Occipital lobe (tissue), 3 donors: ENCODE measurements at places on chromosomes 4 and X. TPM values are rescaled to one million over a fixed set of nuclear protein-coding genes. Genes with fewer than 3 reads are reported as not detected.

GRCh38 chr4:128571747-128572146 lies 237.8 kb upstream of the JADE1 start:
- DNase-seq: no peak

- no peak for DNase-seq
Measured at GRCh38 chr4:7421356-7422150, 13.2 kb downstream of the PSAPL1 start.

- no peak for DNase-seq
Measured at GRCh38 chr4:87053802-87054767, 119.3 kb downstream of the AFF1 start.

The NLGN3 gene
- total RNA-seq: 18.7 TPM

GRCh38 chrX:129823522-129823921 lies 20.2 kb downstream of the ZDHHC9 start:
- no peak for DNase-seq

DNA sequence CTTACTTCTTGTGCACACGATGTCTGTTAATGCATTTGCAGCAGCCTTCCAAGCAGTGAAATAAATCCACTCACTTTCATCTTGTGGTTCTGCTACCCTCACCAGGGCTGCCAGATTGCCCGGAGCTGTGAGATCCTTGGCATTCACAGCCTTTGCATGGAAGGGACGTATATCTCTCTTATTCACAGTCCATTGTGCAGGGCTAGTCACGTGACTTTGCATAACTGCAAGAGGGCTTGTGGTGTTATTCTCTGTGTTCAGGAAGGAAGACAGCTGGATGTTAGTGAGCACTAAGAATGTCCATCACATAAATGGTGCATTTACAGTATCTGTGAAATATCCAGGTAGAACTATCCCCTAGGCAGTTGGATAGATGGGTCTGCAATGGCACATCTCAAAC lies 96.5 kb upstream of the BEND4 start:
- DNase-seq: no peak

GRCh38 chr4:82284475-82284857 lies 89.3 kb downstream of the HNRNPD start:
- DNase-seq: no peak

GRCh38 chrX:79138658-79139241 lies 5.7 kb upstream of the GPR174 start:
- DNase-seq: no peak

The TEX13A gene
- not detected for total RNA-seq

DNA sequence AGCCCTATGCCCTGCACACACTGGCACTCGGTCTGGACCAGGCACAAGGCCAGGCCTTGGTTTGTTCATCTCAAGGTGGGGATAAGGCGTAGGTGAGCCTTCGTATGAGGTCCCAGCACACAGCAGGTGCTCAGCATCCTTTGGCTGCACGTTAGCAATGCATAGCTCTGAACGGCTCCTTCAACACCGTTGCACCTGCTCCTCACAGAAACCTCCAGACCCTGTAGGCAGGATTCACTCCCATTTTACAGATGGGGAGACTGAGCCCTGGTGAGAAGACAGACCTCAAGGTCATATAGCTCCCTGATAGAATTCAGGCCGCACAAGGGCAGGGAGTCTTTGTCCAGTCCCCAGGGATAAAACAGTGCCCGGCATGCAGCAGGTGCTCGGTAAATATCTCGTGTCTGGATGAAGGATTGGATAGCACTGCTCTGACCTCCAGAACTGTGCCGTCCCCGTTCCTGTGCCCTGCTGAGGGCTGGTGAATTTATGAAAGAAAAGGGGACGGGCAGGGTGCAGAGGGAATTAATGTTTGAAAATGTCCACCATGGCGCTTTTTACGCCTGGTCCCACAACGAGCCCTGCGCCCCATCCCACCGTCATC lies 2.4 kb downstream of the PPP2R2C start:
- no peak for DNase-seq

The LUZP4 gene
- not detected for total RNA-seq

GRCh38 chrX:132532913-132533312 lies 44.1 kb upstream of the MBNL3 start:
- DNase-seq: no peak

The SPANXN3 gene
- not detected for total RNA-seq

The CSAG1 gene
- not detected for total RNA-seq

The SCML2 gene
- total RNA-seq: 15.0 TPM

DNA sequence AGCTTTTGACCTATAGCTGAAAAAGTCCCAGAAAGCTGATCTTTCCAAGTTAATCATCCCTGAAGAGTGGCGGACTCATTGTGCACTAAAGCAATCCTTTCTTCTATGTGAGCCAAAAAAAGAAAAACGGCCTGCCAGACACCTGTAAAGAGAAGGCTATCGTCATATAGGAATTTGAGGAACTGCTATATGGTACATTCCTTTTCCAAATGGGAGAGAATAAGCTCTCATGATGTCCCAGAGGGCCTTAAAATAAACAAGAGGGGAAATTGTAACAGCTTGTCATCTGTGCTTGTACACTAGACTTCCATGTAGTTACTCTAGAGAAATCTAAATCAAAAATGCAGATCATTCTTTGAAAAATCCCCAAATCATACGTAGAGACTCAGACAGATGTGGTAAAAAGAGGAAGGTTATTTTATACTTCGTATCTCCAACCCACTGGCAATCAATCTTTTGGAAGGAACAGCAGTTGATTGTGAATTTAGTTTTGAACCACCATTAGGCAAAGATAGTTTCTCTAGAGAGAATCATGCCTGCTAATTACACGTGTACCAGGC lies 26.1 kb downstream of the GPR174 start:
- no peak for DNase-seq

DNA sequence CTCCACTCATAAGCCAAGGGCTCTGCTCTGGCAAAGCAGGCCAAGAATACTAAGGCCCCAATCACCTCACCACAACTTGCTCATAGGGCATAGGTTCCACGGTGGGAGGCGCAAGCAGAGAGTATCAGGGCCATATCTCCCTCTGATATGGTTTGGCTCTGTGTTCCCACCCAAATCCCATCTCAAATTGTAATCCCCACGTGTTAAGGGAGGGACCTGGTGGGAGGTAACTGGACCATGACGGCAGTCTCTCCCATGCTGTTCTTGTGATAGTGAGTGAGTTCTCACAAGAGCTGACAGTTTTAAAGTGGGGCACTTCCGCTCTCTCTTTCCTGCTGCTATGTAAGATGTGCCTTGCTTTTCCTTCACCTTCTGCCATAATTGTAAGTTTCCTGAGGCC lies 88.7 kb downstream of the SHROOM4 start:
- DNase-seq: no peak

DNA sequence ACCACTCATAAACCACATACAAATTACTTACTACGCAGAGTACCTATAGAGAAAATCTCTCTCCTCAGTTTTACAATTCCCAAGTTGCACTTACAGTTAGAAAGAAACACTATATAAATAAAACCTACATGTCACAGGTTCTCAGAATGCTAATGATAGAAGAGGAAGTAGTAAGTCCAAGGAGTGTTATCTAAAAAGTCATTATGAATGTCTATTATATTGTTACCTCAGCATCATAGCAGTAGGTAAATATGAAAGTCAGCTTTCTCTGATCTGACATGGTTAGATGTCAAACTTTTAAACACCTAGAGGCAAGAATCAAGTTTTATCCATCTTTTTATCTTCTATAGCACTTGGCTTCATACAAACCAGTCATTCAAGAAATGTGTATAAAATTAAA lies 163.2 kb upstream of the FAM241A start:
- DNase-seq: no peak

- no peak for DNase-seq
Measured at GRCh38 chr4:184306949-184307348, 89.3 kb upstream of the ENPP6 start.

GRCh38 chr4:76947369-76947768 lies 2.2 kb upstream of the SEPTIN11 start:
- DNase-seq: no peak

GRCh38 chrX:14594521-14594920 lies 65.2 kb downstream of the GLRA2 start:
- DNase-seq: no peak

The LEF1 gene
- total RNA-seq: 6.9 TPM

- no peak for DNase-seq
Measured at GRCh38 chr4:27082776-27083175, 222.1 kb downstream of the STIM2 start.

- no peak for DNase-seq
Measured at GRCh38 chr4:40850496-40850895, 100.7 kb downstream of the NSUN7 start.

GRCh38 chr4:78732332-78733104 lies 43.6 kb upstream of the BMP2K start:
- no peak for DNase-seq

The CPXCR1 gene
- total RNA-seq: not detected

DNA sequence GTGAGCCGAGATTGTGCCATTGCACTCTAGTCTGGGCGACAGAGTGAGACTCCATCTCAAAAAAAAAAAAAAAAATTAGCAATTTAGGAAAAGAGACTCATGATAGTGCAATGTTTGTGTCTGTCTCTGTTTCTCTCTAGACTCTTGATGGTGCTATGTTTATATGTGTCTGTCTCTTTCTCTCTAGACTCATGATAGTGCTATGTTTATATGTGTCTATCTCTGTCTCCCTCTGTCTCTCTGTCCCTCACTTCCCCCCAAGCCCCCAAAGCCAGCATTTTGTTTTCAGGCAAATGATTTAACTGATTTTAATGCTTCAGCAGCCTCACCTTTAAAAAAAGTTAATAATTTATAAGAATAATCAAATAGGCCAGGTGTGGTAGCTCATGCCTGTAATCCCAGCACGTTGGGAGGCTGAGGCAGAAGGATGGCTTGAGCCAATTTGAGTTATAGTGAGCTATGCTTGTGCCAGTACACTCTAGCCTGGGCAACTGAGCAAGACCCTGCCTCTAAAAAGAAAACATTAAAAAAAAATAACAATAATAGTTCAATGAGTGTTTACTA lies 6.9 kb downstream of the MOB1B start:
- DNase-seq: no peak

The CFAP99 gene
- total RNA-seq: not detected

DNA sequence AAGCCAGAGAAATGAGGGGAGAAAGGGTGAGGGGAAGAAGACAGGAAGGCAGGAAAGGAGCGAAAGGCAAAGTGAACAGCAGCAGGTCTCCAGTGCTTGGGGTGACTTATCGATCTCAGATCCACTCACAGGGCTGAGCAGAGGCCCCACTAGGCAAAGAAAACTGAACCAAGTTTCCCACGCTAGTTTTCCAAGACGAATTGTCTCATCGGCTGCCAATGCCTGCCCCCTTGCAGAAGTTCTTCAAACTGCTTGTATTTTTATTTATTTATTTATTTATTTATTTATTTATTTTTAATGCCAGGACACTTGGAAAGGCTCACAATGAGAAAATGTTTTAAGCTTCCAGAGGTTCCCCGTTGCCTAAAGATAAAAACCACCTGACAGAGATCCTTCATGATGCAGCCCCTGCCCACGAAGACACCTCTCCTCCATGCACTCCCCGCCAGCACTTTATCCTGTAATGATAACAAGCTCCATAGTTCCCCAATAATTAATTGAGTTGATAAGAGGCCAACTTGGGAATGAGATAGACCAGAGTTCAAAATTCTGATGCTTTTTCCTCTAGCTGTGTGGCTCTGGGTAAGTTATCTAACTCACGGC lies 43.2 kb downstream of the QDPR start:
- DNase-seq: no peak

- no peak for DNase-seq
Measured at GRCh38 chrX:2550328-2551020, 49.7 kb upstream of the DHRSX start.

- DNase-seq: no peak
Measured at GRCh38 chrX:19661961-19662360, 146.7 kb upstream of the MAP3K15 start.
